HCT116 (cell line): ENCODE measurements at places on chromosomes 2 and 18.

- DNase-seq = no peak
Measured at GRCh38 chr2:166351319-166351718, 24.4 kb downstream of the SCN9A start.

DNA sequence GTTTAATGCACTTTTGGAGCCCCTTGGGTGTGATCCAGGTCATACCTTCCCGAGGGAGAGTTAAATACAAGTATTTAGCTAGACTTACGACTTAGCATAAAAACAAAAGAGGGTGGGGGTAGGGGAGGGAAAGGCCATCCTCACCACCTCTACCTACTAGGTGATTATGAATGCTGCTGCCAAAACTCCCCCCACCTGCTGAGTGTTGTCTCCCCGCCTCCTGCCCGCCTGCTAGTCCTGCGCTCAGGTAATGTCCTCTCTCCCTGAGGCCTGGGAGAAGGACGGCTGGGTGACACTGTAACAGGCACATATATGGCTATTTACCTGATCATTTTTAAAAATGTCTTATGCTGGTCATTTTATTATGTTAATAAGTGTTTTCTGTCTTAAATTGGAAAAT lies 3.0 kb upstream of the NCKAP5 start:
- DNase-seq = no peak

GRCh38 chr2:113962692-113963480 lies 73.0 kb downstream of the ACTR3 start:
- no peak for DNase-seq

DNA sequence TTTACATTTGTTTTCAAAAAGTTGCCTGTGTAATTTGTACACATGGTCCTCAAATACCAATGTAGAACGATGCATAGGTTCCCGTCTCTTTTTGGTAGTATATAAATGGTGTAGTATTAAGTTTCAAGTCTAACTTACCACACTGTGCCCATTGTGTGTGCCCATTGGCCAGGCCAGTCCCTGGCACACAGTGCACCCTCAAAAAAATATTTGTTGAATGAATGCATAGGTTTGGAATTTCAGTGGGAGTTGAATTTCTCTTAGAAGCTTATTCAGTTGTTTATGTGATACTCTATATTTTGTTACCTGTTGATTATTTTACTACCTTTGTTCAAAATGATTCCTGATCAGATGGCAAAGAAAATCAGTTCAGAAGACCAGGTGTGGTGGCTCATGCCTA lies 30.1 kb downstream of the IDH1 start:
- DNase-seq = no peak

GRCh38 chr18:39596891-39597290 lies 2031.3 kb upstream of the CELF4 start:
- no peak for DNase-seq

DNA sequence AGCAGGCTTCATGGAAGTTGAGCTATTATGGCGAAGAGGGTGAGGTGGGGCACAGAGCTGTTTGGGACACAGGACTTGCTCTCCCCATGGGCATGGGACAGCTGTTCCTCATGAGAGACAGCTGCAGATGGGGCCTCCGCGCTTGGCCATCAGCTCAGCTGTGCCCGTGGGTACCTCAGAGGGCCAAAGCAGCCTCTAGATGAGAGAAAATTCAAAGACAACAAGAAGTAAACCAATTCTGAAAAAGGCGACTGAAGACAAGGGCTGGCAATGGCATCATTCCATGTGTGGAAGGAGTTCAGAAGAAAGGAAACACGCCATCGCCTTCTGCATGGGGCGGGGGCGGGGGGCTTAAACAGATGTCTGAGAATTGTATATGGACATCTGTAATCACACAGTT lies 136.2 kb downstream of the BCL2 start:
- DNase-seq = no peak

GRCh38 chr2:15316370-15316814 lies 244.7 kb downstream of the NBAS start:
- DNase-seq = no peak

GRCh38 chr2:78589871-78590270 lies 435.6 kb upstream of the REG3G start:
- DNase-seq = no peak

DNA sequence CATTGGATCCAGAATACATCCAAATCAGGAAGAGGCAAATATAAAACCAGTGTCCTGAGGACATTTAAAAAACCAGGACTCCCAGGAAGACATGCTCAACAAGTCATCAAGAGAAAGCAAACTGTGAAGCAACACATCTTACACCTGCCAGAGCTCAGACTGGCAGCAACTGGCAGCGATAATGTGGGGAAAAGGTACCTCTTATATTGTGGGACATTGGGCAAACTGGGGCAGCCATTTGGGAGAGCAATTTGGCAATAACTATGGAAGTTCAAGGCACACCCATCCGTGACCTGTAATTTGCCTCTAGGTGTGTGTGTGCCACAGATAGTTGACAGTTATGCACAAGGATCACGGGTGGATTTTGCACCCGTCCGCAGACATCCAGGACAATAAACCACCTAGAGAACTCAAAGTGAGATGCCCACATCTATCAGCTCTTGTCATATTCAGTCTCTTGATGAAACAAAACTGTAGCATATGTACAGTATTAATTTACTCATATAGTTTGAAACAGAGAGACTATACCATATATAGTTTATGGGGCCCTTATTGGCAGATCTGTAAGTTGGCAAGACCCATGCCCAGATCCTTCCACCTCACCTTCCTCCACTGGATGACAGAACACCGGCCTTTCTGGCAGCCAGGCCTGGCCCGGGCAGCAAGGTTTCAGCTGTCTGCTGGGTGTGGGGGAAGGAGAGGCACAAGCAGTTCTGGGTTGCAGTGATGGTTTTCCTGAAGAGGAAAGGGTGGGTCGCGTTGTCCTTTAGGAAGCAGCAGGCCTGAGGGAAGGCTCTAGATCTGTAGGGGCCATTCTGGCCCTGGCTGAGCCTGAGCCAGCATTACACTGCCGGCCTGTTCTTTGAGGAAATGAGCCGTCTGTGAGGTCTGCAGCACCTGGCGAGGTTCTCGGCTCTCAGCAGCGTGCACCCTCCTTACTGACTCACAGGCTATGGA lies 18.8 kb downstream of the HJURP start:
- no peak for DNase-seq

DNA sequence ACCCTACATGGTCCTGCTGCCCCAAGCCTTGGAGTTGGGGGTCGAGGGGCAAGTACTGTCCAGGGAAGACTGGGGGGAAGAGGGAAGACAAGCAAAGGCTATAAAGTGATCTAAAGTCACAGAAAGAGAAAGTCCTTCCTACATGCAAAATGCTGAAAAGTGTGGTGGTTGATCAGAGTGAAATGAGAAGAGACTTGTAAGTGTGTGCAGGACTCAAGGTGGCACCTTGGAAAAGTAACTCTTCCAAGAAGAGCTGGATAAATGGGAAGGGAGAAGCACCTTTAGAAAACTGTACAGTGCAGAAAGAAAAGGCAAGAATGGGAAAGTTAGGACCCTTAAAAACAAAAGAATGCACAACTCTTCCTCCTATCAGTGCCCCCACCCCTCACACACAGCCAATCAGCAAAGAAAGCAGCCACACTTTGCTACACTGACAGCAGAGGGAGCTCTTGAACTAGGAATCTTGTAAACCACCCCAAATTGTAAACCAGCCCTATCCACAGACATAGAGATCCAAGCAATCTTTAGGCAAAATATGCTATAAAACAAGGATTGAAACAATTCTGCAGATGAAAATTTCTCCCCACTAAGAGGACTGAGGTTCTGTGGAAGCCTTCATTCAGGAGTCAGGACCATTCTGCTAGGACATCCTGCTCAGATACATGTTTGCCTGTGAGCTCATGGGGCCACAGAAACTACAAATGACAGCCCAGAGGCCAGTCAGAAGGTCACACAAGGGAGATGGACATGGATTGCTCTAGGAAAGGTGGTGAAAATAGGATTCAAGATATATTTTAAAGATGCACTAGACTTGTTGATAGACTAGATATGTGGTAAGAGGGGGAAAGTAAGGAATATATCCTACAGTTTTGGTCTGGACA lies 146.4 kb downstream of the FTCDNL1 start:
- peak; percentile 36 for DNase-seq

GRCh38 chr18:41767960-41768359 lies 187.1 kb upstream of the PIK3C3 start:
- no peak for DNase-seq

- peak; percentile 65 for DNase-seq
Measured at GRCh38 chr2:38690499-38691420, 24.8 kb downstream of the GALM start.

- no peak for DNase-seq
Measured at GRCh38 chr2:54497763-54498680, 41.9 kb downstream of the SPTBN1 start.

- no peak for DNase-seq
Measured at GRCh38 chr2:239790721-239791120, 234.4 kb downstream of the NDUFA10 start.

GRCh38 chr2:119475225-119475856 lies 43.7 kb downstream of the TMEM37 start:
- no peak for DNase-seq

- DNase-seq = no peak
Measured at GRCh38 chr2:11540996-11541692, 7.3 kb downstream of the GREB1 start.

- DNase-seq = no peak
Measured at GRCh38 chr2:149018981-149019380, 19.5 kb upstream of the LYPD6B start.

DNA sequence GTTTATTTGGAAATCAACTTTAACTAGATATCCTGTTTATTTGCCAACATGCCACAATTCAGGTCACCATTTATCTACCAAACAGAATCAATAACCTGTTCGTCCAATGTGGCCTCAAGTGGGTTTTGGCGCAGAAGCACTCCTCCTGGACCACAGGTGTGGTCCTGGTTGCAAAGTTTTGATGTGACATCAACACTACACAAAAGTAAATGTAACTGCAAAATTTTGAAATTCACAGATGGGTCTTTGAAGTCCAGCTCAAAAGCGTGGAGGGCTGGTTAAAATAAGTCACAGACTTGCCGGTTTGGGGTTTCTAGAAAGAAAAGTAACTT lies 474 bp upstream of the GCA start:
- no peak for DNase-seq

DNA sequence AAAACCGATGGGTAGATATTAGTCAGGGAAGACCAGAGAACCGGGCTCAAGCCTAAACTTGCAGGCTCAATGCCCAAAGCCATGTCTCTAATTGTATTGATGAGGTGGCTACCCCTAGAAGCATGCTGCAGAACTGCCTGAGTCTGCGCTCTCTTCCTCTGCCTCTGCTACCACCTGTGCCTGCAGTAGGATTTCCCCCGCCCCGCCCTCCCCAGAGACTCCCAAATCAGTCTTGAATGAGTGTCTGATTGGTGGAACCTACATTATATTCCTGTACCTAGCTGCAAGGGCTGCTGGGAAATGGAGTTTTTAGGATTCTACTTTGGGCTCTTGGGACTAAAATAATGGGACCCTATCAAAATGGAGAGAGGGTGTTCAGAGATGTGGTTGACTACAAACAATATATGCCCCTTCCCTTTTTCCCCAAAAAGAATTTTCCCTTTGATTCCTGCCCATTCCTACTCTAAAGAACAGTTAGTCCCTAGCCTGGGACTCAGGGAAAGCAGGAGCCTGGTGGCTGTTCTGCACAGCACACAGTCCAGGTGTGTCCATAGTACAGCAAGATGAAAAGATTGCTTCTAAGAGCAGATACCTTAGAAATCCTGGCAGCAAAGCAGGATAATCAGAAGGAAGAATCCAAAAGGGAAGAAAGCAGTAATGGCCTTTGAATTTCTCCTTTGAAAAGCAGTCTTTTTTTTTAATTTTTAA lies 12.5 kb downstream of the GRP start:
- DNase-seq = no peak

DNA sequence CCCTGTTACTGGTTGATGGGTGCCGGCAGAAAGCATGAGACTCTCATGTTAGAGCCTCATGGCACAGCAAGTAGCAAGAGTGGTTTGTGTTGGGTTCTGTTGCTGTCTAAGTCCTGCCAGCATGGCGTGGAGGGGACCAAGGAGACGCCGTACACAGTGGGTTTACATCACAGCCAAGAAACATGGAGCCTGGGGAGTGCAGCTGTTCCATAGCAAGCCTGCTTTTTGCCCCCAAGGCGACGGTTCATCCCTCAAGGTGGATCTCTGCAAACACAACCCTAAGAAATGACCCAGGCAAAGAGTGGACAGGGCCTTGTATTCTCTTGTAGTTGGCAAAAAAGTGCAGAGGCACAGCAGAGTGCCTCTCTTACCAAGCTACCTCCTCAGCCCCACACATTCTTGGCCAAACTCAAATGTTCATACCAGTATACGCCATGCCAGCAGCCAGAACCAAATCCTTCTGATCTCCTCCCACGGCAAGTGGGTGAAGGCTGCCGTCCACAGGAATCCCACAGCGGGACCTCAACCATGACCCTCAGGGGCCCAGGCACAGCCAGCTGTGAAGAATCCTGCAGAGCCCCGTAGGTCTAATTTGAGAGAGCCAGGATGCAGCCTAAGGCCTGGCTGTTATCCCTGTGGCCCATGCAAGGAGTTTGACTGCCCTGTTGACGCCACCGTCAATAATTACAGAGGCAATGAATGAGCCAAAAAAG lies 19.0 kb downstream of the SNED1 start:
- no peak for DNase-seq

DNA sequence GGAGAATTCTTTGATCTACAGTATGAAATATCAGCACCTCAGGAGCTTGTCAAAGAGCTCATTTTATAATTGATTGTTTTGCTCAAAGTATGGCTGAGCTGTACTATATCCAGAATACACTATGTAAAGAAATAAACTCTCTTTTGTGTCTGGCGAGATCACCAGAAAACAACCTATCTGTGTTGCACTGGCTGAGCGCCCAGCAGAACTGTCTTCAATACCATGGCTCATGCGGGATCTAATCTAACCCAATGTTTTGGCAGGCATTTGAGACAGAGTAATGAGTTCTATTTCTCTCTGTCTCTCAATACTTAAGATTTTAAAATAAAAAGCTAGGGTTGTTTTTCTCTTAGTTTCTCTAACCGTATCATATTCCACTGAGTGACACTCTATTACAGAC lies 192.4 kb downstream of the L3MBTL4 start:
- no peak for DNase-seq

- peak; percentile 28 for DNase-seq
Measured at GRCh38 chr18:50356036-50356945, 18.6 kb upstream of the SKA1 start.

DNA sequence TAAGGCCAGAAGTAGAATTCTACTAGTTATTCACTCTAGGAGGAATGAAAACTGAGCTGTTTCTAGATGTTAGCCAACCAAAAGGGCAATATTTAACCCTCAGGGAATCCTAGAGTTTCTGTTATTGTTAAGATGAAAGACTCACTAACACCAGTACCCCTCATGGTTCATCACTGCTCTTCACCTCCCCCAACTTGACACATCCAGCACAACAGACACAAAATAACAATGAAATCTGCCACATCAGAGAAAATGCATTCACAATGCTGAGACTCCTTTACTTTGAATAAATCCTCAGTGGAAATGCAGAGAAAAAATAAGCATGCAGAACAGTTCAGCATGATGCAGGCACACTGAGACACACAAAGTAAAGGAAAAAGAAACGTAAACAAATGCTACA lies 111.3 kb downstream of the RIF1 start:
- no peak for DNase-seq

DNA sequence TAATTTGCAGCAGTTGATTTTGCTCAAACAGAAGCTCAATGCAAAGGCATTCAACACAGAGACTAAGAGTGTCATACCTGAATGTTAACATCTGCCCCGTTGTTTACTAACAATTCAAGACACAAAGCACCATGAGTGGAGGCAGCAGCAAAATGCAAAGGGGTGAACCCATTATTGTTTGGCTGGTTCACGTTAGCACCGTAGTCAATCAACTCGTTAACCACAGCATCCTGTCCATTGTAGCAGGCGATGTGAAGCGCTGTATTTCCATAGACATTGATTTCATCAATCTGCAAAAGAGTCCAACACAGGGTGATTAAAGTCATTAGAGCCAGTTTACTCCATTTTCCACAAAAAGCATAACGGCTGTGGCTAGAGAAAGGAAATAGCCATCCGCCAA lies 189.3 kb downstream of the ANKRD44 start:
- no peak for DNase-seq
